ENCODE measurements at places on chromosomes 16 and 17. TPM values are rescaled to one million over a fixed set of nuclear protein-coding genes. Genes with fewer than 3 reads are reported as not detected.

DNA sequence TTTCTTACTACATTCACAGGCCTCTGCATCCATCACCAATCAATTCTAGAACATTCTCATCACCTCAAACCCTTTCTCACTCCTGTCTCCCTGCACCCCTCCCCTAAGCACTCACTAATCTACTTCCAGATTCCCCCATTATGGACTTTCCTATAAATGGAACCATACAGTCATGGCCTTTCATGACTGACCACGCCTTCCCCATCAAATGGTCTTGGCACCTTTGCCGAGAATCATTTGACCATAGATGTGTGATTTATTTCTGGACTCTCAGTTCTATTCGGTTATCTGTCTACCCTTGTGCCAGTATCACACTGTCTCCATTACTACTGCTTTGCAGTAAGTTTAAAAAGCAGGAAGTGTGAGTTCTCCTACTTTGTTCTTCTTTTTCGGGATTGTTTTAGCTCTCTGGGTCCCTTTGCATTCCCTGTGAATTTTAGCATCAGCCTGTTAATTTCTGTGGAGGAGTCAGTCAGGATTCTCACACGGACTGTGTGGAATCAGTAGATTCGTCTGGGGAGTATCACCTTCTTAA is 27.5 kb downstream of the GTF3C1 start:
- no peak for ATAC-seq

The CD300A gene
- 0.64 TPM for total RNA-seq

DNA sequence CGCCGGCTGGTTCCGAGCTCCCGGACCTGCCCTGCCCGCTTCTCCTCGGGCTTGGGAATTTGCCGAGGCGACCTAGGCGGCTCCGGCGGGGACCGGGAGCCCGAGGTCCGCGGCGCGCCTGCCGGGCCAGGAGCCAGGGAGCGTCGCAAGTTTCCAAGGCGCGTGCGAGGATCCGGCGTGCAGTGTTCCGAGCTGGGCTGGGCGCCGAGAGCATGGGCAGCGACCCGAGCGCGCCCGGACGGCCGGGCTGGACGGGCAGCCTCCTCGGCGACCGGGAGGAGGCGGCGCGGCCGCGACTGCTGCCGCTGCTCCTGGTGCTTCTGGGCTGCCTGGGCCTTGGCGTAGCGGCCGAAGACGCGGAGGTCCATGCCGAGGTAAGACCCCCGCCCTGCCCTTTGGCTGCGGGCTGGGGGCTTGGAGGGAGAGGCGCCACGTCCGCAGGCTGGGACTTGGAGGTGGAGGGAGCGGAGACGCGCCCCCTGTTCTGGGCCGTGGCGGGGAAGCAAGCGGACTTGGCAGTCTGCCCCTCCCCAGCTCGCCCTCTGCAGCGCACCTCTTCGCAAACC is 668 bp downstream of the MMP15 start:
- peak; percentile 18 for ATAC-seq

DNA sequence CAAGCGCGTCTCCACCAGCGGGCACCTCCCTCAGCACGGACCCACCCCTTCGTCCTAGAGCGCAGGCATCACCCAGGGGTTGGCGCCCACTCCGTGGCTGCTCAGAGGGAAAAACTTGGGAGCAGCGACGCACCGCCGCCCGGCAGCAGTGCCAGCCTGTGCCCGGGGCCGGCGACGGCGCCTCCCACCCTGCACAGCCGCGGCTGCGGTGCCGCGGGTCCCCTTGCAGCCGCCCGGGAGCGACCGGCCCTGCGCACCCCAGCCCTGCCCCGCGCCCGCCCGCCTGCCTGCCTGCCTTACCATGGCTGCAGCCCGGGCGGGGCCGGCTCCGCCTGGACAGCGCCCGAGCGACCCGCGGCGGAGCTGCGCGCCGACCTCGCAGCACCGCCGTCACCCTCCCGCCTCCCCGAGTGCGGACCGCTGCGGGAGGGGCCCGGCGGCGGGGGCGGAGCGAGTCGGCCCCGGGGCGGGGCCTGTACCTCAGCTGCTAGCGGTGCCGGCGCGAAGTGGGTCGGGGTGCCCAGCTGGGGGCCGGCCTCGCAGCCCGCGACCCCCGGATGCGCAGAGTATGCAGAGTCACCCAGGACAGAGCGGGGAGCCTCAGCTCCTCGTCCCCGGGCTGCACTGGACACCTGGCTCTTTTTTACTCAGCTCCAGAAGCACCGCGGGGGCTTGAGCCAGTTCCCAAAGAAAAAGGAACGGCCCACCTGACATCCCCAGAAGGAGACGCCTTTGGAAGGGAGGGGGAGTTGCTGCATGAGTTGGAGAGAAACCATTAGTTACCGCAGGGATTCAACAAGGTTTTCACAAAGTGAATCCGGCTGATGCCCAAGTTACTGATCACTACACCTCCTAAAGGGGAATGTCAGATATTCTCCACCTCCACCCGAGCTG is 17.5 kb upstream of the MTMR4 start:
- peak; percentile 74 for ATAC-seq

GRCh38 chr16:77491091-77491490 is 56.3 kb upstream of the ADAMTS18 start:
- no peak for ATAC-seq

DNA sequence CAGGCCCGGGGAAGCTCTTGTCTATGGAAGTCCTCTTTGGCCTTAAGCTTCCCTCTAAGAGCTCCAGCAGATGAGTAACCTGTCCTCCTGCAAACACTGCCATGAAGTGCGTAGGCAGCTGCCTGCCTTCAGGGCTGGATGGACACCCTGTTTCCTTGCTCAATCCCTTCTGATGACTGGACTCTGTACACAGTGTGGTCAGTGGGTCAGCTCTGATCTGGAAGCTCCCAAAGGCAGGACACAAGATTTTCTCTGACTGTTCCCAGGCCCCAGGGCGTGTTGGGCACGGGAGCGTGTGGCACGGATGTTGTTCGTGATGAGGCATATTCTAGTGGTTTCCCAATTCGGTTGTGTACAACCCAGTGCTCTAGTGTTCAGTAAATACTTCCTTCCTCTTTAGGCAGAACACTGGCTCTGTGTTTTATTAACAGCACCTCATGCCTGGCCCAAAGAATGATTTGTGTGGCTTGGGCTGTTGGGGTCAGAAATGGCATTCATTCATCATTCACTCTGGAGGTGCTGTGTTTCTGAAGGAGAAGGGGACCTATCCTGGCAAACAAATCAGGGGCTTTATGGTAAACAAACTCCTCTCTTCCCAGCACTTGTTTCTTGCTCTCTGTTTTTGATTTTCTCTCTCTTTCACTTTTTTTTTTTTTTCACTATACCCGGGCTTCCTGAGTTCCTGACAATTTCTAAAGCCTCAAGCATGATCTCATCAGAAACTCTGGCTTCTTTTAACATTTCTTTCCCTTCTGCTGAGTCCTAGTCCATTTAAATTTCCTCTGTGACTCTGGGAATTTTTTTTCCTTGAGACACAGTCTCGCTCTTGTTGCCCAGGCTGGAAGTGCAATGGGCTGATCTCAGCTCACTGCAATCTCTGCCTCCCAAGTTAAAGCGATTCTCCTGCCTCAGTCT is 12.0 kb upstream of the RNF157 start:
- ATAC-seq = peak; percentile 86

Data from esophagus mucosa (tissue), 1 donor.